Activated T-helper 9 cell treated with anti-CD3 and anti-CD28 coated beads, Interleukin-2, amount 50 U/mL, for 16 hours (primary cell): ENCODE measurements at places on chromosomes 3 and 15.

DNA sequence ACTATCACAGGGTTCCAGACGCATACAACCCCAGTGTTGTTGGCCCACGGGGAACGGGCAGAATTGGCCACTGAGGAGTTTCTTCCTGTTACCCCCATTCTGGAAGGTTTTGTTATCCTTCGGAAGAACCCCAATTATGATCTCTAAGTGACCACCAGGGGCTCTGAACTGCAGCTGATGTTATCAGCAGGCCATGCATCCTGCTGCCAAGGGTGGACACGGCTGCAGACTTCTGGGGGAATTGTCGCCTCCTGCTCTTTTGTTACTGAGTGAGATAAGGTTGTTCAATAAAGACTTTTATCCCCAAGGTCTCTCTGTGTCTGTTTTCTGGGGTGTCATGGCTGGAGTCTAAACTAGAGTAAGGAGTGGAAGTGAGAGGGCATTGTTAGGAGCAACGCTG is 5.7 kb upstream of the EIF4G1 start:
- no peak for DNase-seq

DNA sequence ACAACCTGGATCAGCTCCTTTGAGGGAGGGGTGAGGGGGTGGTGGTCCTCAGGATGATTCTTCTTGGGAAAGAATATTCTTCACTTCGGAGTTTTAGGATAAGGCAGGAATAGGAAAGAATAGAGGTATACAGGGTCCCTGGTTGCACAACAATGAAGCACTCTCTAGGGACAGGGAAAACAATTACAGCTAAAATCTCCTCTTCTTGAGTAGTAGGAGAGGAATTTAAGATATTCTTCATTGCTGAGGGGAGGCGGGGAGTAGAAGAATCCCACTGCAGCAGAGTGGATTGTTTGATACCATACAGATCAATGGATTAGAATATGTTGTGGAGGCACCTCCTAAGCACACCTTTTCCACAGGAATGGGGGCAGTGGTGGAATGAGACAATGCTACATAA is 20.5 kb downstream of the SLC9C1 start:
- no peak for DNase-seq

GRCh38 chr3:76585794-76586392 is 454.0 kb upstream of the ROBO2 start:
- DNase-seq, result no peak

DNA sequence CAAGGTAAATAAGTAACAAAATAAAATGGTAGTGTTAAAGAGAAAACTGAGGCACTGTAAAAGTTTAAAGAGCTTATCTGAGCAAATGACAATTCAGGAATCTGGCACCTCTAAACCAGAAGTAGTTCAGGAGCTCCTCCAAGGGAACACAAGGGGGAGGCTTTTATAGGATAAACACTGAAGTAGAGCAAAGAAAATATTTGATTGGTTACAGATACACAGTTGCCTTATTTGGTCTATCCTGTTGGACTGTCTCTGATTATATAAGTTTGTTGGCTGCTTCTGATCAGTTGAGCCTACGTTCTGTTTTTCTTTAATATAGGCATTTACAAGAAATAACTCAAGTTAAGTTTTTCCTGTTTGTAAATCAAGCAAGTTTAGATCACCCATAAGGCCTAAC is 146.9 kb downstream of the ERC2 start:
- no peak for DNase-seq

GRCh38 chr15:73866881-73867410 is 6.4 kb upstream of the TBC1D21 start:
- DNase-seq, result no peak

GRCh38 chr3:14507757-14508504 is 32.2 kb downstream of the GRIP2 start:
- DNase-seq, result no peak

- DNase-seq, result no peak
These were observed 155.5 kb downstream of the POLR2M start for GRCh38 chr15:57861815-57862586.

- DNase-seq, result no peak
These were observed 43.3 kb downstream of the CPN2 start for GRCh38 chr3:194307849-194308248.

GRCh38 chr3:194058189-194058571 is 77.8 kb upstream of the HES1 start:
- DNase-seq, result no peak

DNA sequence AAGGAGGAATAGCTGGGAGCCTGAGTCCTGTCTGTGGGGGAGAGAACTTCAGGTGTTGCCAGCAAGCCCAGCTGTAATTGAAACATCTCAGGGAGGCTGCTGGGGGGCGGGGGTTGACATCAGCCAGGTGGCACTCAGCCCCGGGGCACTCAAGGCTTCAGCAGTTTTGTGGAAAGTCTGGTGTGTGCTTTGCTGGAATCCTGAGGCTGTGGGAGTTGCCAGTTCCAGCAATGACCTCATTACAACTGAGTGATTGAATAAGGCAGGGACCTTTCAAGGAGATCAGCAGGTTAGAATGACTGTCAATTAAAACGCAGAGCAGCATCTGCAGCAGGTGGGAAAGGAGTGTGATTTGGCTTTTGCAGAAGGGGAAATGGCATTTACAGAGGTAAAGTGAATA is 75.7 kb downstream of the FAM43A start:
- no peak for DNase-seq

- no peak for DNase-seq
These were observed 14.9 kb downstream of the CBLB start for GRCh38 chr3:105853801-105854432.

GRCh38 chr3:20558161-20558560 is 372.2 kb upstream of the SGO1 start:
- no peak for DNase-seq

DNA sequence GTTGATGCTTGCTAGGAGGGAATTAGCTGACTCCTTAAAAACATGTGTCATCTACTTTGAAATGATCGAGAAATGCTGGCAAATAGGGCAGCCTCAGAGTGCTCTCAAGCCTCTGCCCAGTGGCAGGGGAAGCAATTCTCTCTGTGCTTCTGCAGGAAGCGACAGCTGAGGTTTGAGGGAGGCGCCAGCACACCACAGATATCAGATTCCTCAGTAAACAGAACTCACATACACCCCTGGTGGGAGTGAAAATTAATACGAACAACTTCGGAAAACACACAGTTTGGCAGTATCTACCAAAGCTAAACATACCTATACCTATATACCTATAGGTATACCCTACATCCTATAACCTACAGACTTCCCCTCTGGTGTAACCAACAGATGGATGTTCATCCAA is 61.3 kb downstream of the NSMCE3 start:
- no peak for DNase-seq

DNA sequence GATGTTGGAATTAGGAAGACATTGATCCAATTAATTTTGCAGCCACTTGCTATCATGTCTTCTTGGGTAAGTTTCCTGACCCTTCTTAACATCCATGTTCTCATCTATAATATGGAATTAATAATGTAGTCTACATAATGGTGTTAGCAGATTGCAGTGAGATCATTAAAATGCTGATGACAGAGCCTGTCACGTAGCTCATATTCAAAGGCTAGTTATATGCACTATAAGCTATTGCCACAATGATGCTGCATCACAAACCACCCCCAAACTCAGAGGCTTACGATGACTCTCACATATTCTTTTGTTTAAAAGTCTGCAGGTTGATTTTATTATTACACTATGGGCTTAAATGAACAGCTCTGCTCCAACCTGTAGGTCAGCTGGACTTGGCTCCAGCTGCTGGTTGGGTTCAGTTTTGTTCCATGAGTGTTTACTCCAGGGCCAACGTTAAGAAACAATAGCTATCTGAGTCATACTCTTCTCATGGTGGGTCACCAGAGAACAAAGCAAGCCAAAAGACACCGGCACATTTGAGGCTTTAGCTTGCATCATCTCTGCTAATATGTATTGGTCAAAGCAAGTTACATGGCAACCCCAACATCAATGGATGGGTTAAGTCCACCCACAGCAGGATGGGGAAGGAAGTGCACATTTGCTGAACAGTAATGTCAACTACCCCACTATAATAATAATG is 250.0 kb upstream of the SLCO3A1 start:
- no peak for DNase-seq
